ENCODE measurements at places on chromosomes 16 and 17. TPM values are rescaled to one million over a fixed set of nuclear protein-coding genes. Genes with fewer than 3 reads are reported as not detected.

Gene COL1A1
- 41.1 TPM for total RNA-seq

Gene MT1G
- 0.74 TPM for total RNA-seq

Gene ABCC6
- 0.74 TPM for total RNA-seq

Gene CLEC18A
- total RNA-seq = 0.74 TPM

Gene HOXB8
- total RNA-seq = 0.98 TPM

Gene DNAI2
- 0.25 TPM for total RNA-seq

Gene RHBDF1
- total RNA-seq = 0.98 TPM

All from temporal lobe (tissue), 4 donors.